Myocyte (in vitro differentiated cells): ENCODE measurements at places on chromosomes 12 and 14. TPM values are rescaled to one million over a fixed set of nuclear protein-coding genes. Genes with fewer than 3 reads are reported as not detected.

DNA sequence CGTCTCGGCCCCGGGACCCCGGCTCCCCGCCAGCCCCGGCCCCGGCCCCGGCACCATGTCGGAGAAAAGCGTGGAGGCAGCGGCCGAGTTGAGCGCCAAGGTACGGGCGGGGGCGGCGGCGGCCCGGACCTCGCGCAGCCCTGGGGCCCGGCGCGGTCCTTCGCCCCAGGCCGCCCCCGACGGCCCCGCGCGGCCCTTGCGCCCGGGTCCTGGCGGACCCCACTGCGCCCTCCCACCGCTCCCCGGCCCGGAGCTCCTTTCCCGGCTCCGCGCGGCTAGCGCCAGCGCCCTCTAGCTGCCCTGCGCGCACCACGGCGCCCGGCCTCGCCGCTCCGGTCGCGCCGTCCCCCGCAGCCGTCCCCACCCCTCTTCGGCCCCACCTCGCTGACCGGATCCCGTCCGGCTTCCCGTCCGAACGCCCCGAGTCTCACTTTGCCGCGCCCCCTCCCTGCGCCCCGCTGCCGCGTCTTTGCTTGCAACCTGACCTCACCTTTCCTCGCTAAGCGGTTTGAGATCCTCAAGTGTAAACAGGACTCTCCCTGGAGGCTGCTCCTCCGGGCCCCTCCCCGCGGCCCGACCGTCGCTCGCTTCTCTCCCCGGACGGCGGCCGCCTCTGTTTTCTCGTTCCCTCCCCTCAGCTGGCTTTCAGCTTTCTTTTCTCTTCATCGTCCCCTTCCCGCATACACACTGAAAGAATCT lies 637 bp downstream of the PTMS start:
- peak; percentile 81 for DNase-seq

DNA sequence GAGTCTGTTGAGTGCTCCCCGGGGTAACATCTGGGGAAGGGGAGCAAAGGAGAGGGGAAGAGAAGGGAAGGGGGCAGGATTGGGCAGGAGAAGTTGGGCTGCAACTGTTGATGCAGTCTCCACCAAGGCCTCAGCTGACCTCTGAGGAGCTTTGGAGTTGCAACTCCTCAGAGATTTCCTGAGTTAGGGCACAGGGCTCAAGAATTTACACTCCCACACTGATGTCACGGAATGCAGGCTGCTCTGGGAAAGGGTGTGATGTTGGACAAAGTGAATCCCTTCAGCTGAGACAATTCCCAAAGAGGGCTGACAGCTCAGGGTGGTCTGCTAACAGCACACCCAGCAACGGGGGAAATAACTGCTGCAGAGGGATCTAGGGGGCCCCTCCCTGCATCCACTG lies 295.6 kb downstream of the PCNX1 start:
- no peak for DNase-seq

DNA sequence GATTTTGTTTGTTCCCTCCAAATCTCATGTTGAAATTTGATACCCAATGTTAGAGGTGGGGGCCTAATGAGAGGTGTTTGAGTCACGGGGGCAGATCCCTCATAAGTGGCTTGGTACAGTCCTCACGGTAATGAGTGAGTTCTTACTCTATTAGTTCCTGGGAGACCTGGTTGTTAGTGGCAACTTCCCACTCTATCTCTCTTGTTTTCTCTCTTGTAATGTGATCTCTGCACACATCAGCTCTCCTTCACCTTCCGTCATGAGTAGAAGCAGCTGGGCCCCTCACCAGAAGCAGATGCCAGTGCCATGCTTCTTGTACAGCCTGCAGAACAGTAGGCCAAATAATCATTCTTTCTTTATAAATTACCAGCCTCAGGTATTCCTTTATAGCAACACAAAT lies 29.6 kb upstream of the KCNK10 start:
- peak; percentile 8 for DNase-seq

DNA sequence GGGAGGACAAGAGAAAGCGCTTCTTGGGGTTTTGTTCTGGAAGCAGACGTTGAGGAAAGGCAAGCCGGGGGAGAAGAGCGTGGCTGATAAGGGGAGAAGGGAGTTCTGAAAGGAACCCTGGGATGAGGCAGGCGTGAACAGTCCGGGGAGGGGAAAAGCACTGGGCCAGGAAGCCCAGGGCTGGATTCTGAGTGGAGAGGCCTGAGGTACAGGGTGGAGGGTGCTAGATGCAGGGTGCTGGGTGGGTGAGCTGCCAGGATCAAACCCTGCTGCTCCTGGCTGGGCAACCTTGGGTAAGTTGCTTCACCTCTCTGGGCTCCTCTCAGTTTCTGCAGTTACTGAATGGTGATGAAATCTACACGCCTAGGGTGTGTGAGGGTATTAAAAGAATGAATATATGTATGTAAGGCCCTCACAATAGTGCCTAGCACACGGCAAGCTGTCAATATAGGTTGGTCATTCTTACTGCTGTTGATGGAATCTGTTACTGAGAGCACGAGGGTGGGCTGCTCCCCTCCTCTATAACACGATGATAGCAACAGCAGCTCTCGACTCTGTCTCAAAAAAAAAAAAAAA lies 138.5 kb downstream of the RBM19 start:
- no peak for DNase-seq

GRCh38 chr12:81332054-81332453 lies 254.2 kb downstream of the ACSS3 start:
- peak; percentile 4 for DNase-seq

GRCh38 chr12:58387199-58387598 lies 445.8 kb downstream of the ATP23 start:
- no peak for DNase-seq

- DNase-seq: no peak
Observed at GRCh38 chr14:29111554-29111953, 345.0 kb downstream of the FOXG1 start.

DNA sequence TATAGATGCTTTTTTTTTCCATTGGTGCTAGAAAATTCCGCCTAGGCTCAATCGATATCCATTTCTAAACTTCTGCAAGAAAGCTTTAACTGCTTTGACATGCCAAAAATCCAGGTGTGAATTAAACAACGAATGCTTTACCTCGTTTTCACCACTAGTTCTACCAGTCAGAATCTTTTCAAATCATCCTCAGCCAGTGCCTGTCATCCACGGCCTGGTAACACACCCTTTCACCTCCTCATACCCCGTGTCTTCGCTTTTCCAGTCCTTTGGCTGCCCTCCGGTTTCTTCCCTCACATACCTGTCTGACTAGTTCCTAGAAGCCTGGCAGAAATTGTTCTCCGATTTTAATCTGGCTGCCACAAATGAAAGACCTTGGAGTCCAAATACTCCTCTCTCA lies 1.4 kb upstream of the PHC1 start:
- no peak for DNase-seq

Gene TFCP2
- total RNA-seq: 15.2 and 17.2 TPM in 2 replicates

Gene CD9
- total RNA-seq: 16.4 and 22.7 TPM in 2 replicates

Gene PPP4R4
- total RNA-seq: 0.75 and 1.2 TPM in 2 replicates

Gene MSRB3
- 47.3 and 53.9 TPM in 2 replicates for total RNA-seq

Gene KRT79
- total RNA-seq: not detected in 2 replicates

Gene ATP5MC2
- total RNA-seq: 411 and 520 TPM in 2 replicates
